KBM-7 (cell line): ENCODE measurements at places on chromosomes 16 and 17.

DNA sequence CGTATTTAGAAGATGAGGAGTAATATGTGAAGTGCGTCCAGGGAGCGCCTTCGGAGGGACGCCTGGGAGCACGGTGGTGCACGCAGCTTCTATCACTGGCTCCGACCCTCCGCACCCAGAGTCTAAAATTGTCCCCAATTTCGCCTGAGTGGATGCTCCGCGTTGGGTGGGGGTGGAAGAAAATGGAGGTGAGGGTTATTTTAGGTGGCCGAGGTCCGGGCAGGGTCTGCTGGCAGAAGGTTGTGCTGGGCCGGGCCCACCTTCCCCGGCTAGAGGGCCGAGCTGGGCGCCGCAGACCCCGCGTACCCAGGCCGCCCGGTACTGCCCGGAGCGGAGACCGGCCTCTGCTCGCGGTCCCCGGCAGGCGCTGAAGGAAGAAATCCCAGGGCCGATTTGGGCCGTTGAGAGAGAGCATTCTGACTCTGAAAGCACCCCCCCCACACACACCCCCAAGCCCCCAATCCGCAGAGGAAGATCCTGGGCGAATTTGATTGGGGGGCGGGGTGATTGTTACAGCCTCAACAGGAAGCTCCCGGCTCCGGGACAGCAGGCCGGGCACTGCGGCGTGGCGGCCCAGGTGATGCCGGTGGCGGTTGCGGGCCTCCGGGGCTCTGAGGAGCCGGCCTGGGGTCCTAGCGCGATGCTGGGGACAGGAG lies 3.0 kb downstream of the BAHCC1 start:
- peak; percentile 45 for DNase-seq

GRCh38 chr17:31678431-31678830 lies 180.6 kb downstream of the COPRS start:
- no peak for DNase-seq

- no peak for DNase-seq
Measured at GRCh38 chr17:28258347-28258887, 60.6 kb upstream of the TMEM97 start.

DNA sequence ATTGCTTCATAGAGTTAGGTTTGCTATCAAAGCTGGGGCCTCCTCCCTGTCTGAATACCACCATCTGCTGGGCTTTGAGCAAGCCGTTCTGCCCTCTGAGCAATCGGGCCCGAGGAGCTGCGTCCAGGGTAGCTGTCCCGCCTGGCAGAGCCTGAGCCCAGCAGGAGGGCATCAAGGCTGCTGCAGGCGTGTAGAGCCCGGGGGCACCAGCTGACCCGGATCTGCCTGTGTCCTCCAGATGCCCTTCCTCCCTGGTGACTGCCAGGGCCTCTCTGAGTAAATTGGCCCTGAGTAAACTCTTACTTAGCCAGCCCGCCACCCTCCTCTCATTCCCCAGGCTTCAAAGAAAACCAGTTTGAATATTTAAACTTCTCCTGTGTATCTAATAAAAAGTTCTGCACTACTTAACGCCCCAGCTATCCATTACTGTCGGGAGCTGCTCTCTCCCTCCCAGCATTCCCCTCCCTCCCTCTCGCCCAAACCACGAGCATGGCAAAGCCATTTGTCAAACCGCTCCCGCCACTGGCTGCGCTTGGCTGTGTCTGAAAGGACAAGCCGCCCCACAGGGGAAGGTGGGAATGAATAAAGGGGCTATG lies 16.4 kb downstream of the CDK5RAP3 start:
- no peak for DNase-seq

DNA sequence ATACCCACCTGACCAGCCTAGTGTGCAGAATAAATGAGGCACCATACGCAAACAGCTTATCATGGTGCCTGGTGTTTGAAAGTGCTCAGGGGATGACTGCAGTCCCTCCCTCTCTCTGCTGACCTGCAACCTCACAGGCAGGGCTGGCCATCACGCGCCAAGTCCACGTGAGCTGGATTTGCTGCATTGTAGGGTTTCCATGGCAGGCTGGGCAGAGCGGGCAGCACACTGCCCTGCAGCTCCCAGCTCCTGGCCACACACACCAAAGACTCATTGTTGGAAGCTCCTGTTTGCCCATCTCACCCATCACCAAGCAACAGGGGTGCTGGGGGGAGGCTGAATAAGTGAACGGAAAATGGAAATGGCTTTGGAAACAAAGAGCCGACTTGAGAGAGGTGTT lies 81.8 kb downstream of the IRX3 start:
- no peak for DNase-seq

DNA sequence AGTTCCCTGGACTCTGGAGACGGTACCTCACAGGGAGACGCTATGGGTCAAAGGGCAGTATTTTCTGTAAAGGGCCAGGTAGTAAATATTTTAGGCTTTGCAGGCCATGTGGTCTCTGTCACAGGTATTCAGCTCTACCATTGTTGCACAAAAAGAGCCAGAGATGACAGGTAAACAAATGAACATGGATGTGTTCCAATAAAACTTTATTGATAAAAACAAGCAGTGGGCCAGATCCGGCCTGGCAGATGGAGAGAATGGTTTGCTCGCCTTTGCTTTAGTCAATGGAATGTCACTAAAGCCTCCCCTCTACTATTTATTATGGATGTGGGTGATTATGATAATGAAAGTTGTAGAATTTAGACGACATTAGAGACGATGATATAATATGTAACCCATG lies 8.9 kb upstream of the SLC5A11 start:
- no peak for DNase-seq

DNA sequence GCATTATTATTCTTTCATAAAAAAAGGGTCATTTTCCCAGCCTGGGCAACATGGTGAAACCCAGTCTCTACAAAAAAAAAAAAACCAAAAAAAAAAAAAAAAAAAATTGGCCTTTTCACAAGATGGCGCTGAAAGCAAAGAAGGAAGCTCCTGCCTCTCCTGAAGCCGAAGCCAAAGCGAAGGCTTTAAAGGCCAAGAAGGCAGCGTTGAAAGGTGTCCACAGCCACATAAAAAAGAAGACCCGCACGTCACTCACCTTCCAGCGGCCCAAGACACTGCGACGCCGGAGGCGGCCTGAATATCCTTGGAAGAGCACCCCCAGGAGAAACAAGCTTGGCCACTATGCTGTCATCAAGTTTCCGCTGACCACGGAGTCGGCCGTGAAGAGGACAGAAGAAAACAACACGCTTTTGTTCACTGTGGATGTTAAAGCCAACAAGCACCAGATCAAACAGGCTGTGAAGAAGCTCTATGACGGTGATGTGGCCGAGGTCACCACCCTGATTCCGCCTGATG lies 4.9 kb upstream of the PGAP6 start:
- no peak for DNase-seq

- no peak for DNase-seq
Measured at GRCh38 chr16:86508028-86508946, 2.0 kb upstream of the FOXF1 start.

- DNase-seq: no peak
Measured at GRCh38 chr17:40506786-40507185, 5.4 kb upstream of the TNS4 start.

DNA sequence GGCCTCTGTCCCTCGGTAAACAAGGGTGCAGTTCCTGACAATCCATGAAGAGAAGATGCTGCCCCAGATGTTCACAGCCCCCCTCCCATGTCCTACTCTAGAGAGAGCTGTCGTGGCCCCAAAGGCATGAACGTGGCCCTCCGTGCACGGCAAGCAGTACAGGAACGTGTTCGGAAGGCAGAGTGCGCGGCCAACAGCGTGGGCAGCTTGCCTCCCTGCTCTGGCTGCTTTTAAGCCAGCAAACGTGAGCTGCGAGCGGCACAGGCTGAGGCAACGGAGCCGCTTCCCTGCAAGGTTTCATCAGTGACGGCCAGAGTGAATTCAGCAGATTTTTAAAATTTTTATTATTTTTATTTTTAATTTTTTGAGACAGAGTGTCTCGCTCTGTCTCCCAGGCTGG lies 37.2 kb downstream of the PEMT start:
- no peak for DNase-seq

- DNase-seq: no peak
Measured at GRCh38 chr16:3948378-3948995, 68.0 kb upstream of the CREBBP start.

DNA sequence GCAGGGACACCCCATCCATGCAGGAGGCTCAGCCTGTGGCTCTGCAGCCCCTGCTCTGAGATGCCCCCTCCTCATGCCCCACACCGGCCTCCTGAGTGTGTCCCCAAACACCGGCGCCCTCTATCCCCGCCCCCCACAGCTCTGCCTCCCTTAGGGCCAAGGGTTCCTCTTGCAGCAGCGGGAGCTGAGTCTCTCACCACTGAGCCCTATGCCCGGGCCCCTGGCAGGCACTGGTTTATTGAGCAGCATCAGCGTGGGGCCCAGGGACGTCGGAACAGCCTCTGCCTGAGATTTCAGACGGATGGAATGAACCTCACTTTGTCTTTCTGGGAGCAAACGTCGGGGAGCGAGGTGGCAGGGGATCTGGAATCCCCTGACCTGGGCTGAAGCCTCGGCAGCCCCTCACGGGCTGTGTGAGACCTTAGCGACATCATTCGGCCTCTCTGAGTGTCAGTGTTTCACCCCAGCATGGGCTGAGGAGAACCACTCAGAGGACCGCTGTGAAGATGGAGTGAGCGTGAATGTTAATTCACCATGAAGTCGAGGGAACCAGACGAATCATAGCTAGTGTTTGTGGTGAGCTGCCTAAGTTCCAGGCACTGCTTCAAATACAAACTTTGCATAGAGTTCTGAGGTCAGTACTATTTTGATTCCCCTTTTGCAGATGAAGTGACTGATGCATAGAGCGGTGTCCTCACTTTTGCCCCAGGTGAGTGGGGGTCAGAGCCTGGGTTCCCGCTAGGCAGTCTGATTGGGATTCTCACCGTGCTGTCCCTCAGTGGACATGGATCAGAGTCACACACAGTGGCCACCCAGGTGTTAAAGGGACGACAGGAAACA lies 5.3 kb upstream of the C16orf74 start:
- DNase-seq: no peak

- DNase-seq: peak; percentile 78
Measured at GRCh38 chr17:46942441-46943217, 19.7 kb downstream of the GOSR2 start.

DNA sequence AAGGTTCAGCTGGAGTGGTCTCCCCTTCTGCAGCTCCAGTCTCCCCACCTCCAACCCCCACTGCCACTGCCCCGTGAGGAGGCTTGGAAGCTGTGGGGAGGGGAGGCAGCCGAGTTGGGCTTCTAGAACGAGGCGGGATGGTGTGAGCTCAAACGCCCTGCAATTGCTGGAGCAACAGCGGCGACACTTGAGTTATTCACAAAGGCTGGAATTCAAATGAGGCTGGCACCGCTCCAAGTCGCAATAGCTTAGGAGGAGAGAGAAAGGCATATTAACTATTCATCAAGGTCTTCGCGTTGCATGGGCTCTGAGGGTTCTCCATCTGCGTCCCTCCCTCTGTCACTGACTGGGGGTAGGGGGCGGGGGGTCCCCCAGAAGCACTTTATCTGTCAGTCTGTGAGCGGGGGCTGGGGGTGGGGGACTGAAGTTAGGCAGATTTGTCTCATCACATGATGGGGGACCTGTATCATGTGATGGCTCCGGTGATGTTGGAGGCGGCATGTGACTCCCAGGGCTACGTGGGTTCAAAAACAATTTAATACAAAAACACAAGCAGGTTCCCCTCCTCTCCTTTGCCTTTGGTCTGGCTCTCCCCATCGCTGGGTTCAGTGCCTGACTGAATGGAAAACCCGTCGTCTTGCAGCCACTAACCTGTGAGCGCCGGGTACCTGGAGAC lies 70.5 kb downstream of the RBBP6 start:
- DNase-seq: no peak

- DNase-seq: no peak
Measured at GRCh38 chr17:9669551-9670008, 24.3 kb downstream of the USP43 start.

DNA sequence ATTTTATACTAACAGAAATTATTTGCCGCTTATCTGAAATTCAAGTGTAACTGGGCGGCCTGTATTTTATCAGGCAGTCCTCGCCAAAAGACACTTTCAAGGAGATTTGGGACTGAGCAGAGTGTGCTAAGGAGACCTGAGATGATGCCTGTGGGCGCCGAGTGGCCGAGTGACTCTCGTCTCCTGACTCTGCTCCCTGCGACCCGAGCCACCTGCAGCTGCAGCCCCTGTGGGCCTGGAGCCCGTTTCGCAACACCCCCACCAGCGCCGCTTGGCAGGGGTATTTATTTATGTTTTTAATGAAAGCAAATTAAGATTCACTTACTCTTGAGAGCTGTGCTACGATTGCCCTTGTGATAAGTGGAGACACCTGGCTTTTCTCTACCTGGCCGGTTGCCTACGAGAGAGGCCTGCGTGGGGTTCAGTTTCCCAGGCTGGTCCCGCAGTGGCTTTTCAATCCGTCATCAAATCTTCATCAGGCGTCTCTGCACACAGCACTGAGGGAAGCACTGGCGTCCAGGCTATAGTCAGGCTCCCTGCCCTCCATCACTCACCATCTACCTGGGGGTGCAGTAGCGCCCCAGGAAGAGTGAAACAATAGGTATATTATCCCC lies 124.0 kb downstream of the SEC14L1 start:
- DNase-seq: no peak

GRCh38 chr17:67168496-67168895 lies 76.5 kb downstream of the HELZ start:
- no peak for DNase-seq

- no peak for DNase-seq
Measured at GRCh38 chr17:78615631-78616030, 38.4 kb upstream of the DNAH17 start.

DNA sequence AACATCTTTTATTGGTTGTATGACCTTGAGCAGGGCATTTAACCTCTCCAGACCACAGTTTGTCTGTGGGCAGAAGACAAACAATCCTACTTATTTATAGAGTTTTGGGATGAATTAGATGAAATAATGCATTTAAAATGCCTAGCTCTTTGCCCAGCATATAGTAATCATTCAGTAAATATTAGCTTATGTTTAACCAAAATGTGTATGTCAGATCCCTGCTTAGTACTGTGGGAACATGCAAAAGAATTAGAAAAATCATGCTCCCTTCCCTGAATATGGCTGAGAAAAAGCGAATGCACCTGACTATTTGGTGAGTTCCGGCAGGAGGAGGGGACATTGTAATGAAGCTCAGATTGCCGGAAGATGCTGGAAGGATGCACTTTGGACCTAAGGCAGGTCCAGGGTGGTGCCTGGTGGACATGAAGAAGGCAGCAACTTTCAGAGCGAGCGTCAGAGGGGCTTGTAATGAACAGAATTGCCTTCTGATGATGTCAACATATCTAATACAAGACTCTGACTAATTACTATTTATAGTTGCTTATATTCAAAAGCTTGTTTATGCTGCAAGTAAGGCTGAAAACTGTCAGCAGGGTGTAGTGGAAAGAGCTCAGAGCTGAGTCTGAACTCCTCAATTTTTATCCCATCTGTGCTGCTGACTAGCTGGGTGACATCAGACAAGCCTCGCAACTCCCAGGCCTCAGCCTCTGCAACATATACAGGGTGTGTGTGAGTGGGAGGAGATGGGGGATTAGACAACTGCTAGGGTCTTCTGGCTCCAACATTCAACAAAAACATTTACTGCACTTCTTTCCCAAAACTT lies 221.2 kb downstream of the PRKCA start:
- DNase-seq: no peak
